ENCODE measurements at places on chromosomes 4 and X.

DNA sequence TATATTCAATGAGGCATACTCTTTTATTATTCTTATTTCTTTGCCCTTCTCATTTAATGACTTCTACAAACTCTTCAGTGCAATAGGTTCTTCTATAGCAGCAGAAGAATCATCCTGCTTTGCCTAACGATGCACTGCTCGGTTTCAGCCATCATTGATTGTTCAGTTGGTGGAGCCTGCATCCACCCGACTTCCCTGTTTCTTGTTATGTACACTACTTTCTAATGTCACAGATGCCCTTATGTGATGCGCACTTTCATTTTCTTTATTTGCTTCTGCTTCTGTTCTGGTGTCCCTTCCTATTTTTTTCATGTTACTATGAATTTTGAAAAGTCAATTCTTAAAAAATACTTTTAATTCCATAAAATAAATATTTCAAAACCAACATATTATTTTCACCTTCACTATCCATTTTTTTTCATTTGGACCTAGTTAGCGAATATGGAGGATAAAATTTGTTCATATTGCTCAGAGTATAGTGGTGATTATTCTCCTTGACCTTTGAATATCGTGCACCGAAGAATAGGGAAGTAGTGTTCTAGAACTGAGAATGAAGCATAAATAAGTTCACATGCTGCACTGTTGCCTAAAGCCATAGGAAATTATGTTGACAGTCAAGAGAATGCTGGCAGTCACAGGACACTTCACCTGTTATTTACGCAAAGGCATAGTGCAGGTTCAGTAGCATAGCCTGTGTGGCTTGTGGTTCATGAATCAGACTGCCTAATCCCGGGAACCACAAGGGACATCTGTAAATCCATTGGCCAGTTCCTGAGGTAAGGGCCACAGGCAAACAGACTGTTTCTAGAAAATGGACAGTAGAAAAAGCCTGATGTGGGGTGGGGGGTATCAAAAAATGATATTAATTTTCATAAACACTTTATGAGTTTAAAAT, 21.3 kb upstream of the SFRP2 start:
- no peak for DNase-seq

GRCh38 chr4:117844594-117844993, 189.7 kb upstream of the NDST3 start:
- DNase-seq = no peak

DNA sequence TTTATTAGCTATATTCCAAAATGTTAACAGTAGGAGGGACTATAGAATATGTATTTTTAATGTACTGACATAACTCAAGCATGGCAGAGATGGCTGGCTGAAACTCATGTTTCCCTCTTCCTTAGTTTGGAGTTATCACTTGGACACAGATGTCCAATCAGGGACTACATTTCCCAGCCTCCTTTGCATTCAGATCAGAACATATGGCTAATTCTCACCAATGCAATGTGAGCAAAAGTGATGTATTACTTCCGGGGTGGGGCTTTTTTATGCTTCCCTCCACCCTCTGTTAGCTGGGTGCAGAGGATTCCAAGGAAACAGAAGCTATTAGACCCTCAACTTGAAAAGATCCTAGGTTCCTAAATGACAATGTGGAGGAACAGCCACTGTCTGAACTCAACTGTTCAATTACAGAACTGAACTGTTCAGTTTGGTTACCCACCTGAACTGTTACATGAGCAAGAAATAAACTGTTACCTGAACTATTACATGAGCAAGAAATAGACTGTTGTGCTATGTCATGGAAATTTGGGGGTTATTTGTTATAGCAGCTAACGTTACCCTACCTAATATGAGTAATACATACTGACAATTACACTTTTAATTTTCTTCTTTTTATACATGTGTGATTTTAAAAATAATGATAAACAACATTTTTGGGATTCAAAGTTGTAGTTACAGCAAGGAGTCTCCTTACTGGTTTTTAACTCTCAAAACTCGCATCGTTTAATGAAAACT, 29.6 kb upstream of the ERVMER34-1 start:
- no peak for DNase-seq

GRCh38 chr4:162162672-162163071, 1.1 kb downstream of the FSTL5 start:
- no peak for DNase-seq

DNA sequence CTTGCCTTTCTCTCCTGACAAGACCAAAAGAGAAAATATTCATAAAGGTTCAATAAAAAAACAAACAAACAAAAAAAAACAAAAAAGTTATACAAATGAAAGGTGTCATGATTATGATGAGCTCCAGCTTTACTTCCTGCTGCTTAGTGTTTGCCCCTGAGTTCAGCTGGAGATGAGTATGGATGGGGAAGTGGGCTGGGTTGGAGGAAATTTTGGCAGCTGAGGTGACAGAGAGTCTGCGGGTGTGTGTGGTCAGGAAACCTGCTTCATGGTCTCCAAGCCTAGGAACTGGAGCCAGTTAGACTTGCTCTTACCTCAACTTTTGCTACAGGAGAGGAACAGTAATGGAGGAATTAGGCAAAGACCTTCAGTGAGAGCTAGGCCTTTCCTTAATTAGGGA, 4.3 kb upstream of the CYSLTR1 start:
- no peak for DNase-seq

All from small intestine (tissue), 16 donors.